ENCODE measurements at places on chromosomes 13 and 19.

GRCh38 chr13:100147825-100148224 is 58.9 kb downstream of the PCCA start:
- no peak for DNase-seq

DNA sequence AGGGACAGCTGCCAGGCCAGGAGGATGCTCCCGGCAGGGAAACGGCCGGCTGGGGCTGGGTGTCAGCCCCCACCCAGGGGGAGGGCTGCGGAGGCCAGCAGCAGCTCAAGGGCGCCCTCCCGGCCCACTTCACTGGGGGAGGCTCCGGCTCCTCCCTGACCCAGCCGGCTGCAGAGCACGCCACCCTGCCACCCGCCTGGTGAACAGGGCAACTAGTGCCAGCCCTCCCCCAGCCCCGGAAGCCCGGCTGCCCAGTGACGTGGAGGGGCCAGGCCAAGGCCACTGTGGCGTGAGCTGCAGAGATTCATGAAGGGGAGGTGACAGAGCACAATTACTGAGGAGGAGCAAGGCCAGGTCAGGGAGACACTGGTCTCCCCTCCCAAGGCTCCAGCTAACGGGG is 14.7 kb downstream of the REXO1 start:
- DNase-seq: no peak

GRCh38 chr19:41937525-41938468 is 9.5 kb upstream of the ERFL start:
- DNase-seq: no peak

- no peak for DNase-seq
Observed at GRCh38 chr13:75889427-75889826, 253.3 kb downstream of the LMO7 start.

DNA sequence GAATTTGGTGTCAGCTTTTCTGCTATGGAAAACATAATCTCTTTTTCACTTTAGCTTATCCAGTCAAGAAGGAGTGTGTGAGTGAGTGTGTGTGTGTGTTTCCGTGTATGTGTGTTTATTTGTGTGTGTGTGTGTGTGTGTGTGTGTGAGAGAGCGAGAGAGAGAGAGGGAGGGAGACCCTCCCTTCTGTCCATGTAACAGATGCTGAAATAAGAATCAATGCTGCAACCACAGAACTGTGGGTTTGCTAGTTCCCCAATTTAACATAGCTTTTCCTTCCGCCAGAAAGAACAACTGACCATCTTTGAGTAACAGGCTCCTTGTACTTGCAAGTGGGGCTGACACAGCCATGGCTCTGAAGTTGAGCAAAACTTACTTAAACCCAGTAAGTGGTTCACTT is 5.2 kb downstream of the LCP1 start:
- no peak for DNase-seq

- no peak for DNase-seq
Observed at GRCh38 chr13:36553491-36553890, 120.3 kb upstream of the SERTM1 start.

DNA sequence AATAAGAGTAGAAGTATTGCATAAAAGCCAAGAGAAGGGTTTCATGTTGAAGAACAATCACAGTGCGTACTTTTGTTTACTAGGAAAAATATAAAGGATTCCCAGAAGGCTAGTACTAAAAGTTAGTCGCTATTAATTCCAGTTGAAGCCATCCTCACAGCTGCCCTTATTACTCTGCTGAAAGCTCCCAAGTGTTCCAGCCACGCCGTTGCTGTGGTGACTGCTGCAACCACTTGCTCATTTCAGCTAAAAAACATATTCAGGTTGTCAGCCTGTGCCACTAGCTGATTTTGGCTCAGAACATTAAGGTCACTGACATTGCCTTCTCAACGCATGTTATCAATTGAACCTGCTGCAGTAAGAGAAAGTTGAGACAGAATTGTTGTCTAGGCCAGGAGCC is 87.1 kb upstream of the FNDC3A start:
- DNase-seq: no peak

GRCh38 chr13:44140888-44141724 is 232.5 kb upstream of the SERP2 start:
- no peak for DNase-seq

- no peak for DNase-seq
Observed at GRCh38 chr19:39125199-39125553, 410 bp upstream of the PAK4 start.

GRCh38 chr13:35961461-35962220 is 169.5 kb downstream of the DCLK1 start:
- peak; percentile 13 for DNase-seq

DNA sequence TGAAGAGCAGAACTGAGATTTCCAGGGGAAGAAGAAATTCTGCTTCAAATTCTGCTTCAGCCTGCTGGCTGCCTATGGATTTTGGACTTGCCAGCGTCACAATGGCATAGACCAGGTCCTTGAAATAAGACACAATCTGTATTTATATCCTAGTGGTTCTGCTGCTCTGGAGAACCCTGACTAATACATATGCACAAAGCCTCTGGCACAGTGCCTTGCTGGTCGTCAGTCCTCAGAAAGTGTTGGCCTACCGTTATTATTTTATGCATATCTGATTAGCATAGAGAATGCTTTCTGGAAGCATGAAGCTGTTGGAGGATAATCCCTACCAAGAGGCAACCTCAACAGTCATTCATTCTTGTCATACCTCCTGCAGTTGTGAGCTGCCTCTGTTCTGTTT is 213.7 kb downstream of the B3GLCT start:
- DNase-seq: no peak

DNA sequence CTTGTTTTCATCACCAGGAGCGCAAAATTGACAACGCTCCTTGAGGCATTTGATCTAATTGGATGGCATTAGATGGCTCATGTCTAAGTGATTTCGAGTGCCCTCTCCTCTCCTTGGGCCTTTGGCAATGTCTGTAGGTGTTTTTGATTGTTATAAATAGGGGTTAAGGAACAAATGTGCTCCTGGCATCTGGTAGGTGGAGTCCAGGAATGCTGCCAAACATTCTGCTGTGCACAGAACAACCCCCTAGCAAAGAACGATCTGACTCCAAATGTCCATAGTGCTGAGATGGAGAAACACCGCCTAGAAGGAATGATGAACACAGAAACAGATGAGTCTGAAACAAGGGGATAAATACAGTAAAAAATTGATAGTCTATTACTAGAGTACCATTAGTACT is 68.0 kb upstream of the C1QTNF9B start:
- no peak for DNase-seq

DNA sequence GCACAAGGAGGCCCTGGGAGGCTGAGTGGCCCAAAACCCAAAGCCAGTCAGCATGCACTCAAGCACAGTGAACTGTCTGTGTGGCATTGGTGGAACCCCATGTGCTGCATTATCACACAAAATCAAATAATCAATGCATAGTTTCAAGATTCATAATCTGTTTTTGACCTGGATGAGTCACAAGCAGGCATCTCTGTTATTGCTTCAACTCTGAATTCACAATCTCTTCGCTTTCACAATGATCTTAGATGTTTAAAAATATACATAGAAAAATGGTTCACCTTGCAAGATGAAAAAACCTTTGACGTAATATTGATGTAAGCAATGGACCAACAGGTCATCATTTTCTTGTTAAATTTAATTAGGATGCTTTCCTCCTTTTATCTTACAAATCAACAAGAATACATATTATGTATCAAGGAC is 455.4 kb downstream of the IRS2 start:
- peak; percentile 85 for DNase-seq

GRCh38 chr19:13920940-13921747 is 15.1 kb downstream of the CC2D1A start:
- peak; percentile 44 for DNase-seq

DNA sequence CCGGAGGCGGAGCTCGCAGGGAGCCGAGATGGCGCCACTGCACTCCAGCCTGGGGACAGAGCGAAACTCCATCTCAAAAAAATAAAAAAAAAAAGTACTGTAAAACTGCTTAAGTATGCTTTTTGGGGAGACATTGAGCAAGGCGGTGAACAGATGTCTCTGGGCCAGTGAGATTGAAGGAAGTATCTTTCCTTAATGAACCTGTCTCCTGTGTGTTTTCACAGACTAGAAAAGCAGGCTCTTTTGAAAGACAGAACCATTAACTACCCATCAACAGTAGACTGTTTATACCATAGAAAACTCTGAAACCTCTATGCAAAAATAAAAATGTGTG is 1.5 kb upstream of the ECH1 start:
- DNase-seq: no peak

DNA sequence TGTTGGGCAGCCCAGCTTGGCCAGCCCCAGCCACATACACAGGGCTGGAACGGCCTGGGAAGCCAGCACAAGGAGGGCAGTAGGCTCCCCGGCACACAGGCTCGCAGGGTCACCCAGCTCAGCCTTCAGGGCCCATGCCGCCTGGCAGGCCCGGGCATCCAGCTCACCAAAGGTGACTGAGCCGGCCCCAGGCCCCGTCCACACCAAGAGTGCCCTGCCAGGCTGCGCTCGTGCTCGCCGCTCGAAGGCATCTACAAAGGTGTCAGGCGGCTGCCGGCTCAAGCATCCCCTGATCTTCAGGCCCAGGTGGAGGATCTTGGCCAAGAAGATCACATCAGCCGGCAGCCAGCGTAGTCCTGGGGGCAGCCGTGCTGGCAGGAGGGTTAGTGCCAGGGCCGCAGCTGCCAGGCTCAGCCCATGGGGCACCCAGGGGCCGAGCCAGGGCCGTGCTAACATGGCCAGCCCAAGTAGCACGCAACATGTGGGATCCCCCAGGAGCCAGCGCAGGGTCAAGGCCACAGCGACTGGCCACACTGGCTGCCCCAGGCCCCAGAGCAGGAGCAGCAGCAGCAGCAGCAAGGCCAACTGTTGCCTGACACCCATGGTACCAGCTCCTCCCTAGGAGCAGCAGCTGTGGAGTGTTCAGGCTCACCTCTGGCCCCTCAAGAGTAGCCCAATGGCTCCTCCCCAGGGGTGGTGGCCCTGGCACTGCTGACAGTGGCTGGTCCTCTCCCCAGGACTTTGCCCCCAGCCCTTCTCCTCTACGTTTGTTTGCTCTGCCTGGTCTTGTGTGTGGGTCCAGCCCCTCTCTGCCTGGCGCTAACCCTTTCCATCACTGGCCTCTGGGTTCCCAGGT is at the start of gene SLC27A5:
Gene SLC27A5, minus strand, starts transcription at position 640 of the 856 bp plus-strand sequence. Its CDS starts 37 bp downstream, at position 603.
- DNase-seq: no peak

DNA sequence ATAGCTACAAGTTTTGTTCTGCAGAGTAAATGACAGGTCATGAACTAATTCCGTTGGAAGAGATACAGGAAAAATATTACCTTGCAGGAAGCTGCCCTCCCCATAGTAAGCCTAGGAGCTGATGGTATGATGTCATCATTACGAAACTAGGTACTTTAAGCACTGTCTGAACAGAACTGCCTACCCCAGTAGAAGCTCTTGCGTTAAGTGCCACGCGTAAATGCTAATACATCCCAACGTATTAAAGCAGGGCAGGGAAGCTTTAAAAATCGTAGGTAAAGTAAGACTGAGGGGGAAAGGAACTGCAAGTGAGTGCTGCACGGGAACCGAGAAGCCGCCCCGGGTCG is 572 bp downstream of the UGGT2 start:
- DNase-seq: peak; percentile 83

DNA sequence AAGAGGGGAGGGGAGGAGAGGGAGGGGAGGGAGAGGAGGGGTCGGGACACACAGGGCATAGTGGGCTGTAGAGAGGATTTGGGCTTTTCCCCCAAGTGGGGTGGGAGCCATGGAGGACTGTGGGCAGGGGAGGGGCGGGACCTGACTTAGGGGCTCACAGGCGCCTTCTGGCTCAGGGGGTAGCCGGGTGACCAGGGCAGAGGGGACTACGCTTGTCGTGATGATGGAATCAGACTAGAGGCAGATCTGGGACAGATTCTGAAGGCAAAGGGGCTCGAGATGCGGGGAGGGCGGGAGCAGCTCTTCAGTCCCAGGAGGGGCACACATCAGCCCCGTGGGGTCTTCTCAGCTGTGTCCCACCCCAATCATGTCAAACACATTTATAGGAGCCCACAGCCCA is 13.5 kb downstream of the NDUFA11 start:
- no peak for DNase-seq

- DNase-seq: peak; percentile 34
Observed at GRCh38 chr19:31269425-31270127, 79.7 kb downstream of the TSHZ3 start.

DNA sequence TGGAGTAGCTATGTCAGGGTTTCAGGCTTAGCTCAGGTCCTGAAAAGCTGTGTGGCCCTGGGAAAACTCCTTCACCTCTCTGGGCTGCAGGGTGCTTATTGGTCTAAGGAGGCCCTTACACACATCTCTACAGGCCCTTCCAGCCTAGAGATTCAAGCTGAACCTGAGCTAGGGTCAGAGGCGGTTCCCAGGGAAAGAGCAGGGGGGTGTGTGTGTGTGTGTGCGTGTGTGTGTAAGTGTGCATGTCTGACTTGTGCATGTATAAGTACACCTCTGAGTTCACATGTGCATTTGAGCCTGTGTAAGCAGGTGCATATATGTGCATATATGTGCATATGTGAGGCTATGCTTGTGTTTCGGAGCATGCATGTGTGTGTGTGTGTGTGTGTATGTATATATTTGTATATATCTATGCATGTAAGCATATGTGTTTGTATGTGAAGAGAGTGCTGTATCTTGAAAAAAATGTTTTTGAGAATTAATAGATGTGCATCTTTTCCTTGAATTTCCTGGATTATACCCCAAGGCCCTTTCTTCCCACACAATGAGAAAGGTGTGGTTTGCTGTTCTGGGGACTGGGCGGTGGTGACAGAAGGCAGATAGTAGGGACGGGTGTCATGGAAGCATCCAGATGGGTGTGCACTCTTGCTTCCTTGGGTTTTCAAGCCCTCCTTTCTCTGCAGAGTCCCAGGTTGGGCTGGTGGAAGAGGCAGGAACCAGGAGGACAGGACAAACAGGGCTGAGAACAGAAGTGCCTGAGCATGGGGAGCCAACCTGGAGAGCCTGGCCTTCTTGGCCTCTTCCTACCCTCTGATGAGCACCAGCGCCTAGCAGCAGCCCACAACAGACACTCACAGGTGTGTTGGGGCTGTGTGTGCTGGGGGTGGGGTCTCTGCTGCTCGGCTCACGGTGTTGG is 150.3 kb upstream of the TSHZ3 start:
- DNase-seq: no peak

GRCh38 chr19:15439821-15440641 is 9.7 kb downstream of the WIZ start:
- no peak for DNase-seq

DNA sequence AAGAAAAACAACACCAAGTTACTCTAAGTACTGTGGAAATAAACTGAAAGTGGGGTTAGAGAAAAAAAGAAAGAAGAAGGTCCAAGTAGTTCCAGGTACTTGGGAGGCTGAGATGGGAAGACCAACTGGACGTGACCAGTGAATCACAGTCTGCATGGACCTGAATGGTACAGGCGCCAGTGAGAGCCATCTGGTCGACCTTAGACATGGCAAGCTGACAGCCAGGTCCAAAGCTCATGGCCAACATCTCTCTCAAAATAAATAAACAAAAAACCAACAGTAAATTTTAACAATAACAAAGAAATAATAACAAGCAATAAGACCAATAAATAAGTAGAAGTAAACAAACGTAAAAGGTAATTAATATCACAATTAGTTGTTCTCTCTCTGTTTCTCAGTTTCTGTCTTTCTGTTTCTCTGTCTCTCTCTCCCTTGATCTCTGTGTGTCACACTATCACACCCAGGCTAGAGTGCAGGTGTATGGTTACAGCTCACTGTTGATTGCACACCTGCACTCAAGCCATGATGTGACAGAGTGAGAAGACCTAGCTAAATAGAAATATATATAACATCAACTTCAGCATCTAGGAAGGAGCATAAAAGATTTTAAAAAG is 31.6 kb upstream of the ZNF724 start:
- no peak for DNase-seq

GRCh38 chr19:39409208-39410016 is 2.8 kb downstream of the ZFP36 start:
- peak; percentile 61 for DNase-seq
